ENCODE measurements at places on chromosomes 4 and X.

DNA sequence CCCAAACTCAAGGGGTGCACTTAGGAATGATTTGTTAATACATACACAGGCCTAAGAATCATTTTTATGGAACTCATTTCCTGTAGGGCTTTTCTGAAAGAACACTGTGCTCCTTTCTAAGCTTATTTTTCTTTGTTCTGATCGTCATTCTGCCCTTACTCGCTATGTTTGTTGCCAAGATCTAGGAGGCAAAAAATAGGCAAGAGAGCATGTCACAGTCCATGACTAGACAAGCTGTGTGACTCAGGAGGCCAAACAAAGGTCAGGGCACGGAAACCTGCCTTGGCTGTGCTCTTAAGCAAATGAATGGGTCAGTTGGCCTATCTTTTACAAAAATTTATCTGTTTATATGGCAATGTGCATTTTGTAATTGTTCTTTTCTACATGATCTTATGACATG lies 42.5 kb upstream of the C1GALT1C1 start:
- DNase-seq = no peak

- no peak for DNase-seq
Measured at GRCh38 chrX:625137-625691, 5.4 kb upstream of the SHOX start.

DNA sequence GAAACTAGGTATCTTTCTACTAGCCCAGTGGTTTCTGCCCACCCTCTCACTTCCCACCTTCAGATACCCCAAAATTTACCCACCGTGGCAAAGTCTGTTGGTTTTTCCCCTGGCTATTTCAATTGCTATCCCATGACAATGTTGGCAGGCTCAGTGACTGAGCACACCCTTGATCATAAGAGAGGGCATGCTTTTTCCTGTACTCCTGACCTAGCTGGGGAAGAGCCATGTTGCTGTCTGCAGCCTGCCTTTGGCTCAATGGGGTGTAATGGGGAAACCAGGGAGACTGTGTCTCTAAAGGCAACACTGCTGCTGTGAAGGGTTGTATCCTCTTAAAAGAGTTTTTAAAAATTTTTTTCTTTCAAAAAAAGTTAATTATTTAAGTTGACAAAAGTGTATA lies 90.4 kb upstream of the CITED1 start:
- DNase-seq = no peak

- DNase-seq = no peak
Measured at GRCh38 chr4:174398728-174399127, 115.0 kb downstream of the CEP44 start.

DNA sequence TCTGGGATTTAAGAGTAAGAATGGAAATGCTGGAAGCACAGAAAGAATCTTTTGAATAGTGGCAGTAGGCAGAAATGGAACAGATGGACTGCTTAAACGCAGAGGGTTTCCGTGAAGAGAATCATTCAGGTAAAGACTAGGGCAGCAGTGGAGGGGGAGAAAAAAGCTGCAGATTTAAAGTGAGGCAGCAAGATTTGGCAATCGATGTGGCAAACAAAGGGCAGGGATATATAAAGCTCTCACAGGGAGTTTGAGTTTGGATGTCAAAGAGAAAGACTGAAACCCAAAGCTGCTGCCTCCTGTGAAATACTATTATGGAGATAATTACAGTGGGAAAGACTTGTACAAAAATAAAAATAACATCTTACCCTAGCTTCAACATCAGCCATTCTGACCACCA lies 384.0 kb downstream of the CENPC start:
- no peak for DNase-seq

DNA sequence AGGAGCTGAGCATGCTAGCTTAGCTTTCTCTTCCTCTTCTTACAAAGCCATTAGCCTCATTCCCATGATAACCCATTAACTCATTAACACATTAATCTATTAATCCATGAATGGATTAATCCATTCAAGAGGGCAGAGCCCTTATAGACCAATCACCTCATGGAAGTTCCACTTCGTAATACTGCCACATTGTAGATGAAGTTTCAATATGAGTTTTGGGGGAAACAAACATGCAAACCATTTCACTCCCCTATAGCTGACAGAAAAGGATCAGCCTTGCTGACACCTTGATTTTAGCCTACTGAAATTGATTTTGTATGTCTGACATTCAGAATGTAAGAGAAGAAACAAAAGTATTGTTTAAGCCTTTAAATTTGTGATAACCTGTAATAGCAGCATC lies 251.8 kb upstream of the GALNTL6 start:
- DNase-seq = no peak

DNA sequence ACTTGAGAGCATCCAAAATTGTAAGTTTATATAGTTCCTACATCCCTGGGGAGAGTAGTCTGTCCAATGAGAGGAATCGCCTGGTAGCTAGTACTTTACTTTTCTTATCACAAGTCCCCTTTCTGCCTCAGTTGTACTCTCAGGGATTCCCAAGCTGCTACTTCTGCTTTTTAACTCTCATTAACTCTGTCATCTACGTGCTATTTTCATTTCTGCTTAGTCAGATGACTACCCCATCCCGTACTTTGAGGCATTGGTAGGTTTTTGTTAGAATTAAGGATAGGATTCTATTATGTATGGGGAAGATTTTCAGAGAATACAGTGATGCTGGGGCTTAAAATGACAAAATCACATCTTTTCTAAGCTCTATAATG lies 24.7 kb downstream of the RBPJ start:
- DNase-seq = no peak

DNA sequence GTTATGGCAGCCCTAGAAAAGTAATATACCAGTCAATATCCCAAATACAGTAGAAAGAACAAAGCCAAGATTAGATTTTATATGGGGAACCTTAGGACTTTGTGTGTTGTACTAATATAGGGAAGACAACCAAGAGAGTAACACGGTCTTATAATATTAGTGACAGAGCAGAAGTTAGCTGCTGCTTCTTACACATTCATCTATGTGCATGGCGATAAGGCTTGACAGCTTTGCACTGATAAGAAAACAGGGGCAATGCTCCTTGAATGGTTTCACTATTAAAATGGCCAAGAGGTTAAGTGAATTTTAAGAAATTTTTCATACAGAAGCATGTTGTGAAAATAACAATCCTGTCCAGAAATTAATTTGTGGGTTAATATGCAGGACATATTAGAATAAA lies 521.6 kb downstream of the CCSER1 start:
- no peak for DNase-seq

DNA sequence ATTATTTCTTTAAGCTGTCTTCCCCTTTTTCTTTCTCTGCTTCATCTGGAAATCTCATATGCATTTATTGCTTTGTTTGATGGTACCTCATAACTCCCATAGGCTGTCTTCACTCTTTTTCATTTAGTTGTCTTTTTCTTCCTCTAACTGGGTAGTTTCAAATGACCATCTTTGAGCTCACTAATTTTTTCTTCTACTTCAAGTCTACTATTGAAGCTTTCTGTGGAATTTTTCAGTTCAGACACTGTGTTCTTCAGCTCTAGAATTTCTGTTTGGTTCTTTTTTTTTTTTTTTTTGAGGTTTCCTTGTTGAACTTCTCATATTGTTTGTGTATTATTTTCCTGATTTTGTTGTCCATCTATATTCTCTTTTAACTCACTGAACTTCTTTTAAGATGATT lies 23.0 kb downstream of the CASK start:
- DNase-seq = no peak

Measured in NCI-H446 (cell line).